ENCODE measurements at places on chromosomes 3 and 15.

DNA sequence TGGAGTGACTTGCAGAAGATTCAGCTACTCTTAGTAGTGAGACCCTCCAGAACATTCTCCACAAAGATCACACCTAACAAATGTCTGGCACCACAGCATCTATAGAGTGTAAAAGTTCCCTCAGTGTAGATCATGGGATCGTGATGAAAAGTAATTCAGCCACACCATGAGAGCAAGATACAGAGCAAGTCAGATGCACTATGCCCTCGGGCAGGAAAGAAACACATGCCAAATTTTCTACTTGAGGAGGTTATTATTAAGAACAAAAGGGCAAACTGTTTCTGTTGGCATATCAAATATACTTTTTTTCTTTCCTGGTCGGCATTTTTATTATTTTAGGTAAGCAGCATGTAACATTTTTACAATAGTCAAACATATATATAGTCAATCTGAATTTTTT is 44.8 kb upstream of the SNTN start:
- no peak for DNase-seq

DNA sequence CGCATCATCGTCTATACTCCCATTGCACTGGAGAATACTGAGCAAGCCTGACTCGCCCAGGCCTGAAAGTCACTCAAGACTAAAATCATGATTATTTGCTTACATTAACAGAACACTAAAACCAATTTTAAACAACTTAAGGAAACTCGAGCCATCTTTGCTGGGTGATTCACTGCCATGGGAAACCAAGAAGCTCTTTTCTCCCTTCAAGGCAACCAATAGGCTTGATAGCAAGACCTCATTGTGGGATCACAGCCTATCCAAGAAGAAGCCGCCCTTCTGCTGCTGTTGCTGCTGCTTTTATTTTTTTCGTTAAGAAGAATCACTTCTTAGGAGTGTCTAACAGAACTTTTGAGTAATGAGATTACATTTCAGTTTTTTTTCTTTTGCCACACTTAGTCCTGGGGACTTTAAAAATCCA is 479.4 kb downstream of the FOXP1 start:
- DNase-seq = no peak

GRCh38 chr15:40978141-40978540 is 24.9 kb downstream of the CHAC1 start:
- no peak for DNase-seq

DNA sequence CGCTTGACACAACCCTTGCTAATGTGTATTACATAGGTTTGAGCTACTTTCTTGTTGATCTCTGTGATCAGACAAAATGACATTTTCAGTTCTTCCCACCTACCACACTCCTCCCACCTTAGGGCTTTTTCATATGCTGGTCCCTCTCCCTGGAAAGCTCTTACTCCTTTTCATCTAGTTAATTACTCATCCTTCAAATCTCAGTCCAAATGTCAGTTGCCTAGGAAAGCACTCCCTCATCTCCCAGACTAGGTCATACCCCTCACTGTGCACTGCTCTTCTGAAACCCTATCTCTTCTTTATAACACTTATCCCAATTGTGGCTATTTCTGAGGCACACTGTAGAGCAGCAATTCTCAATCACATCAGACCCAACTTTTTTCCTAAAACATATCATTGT is 7.3 kb downstream of the ZNF106 start:
- DNase-seq = no peak

DNA sequence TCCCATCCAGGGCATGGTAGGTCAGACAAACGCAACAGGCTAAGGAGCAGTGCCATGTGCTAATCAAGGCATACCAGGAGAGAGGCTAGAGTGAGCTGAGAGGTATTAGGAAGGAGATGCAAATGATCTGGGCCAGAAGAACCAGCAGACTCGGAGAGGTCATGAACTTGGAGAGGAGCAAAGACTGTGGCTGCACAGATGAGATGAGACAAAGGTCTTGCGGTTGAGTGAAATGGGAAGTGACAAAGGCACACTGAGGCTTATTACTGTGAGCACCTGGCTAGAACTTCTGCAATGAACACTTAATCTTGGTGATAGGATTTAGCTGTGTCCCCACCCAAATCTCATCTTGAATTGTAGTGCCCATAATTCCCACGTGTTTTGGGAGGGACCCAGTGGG is 380.2 kb downstream of the ULK4 start:
- DNase-seq = no peak

- no peak for DNase-seq
These were observed 18.5 kb downstream of the CLDN11 start for GRCh38 chr3:170437176-170437575.

GRCh38 chr3:34261001-34261385 is 462.6 kb downstream of the PDCD6IP start:
- DNase-seq = no peak

GRCh38 chr3:100316641-100317069 is 17.9 kb upstream of the NIT2 start:
- DNase-seq = no peak

DNA sequence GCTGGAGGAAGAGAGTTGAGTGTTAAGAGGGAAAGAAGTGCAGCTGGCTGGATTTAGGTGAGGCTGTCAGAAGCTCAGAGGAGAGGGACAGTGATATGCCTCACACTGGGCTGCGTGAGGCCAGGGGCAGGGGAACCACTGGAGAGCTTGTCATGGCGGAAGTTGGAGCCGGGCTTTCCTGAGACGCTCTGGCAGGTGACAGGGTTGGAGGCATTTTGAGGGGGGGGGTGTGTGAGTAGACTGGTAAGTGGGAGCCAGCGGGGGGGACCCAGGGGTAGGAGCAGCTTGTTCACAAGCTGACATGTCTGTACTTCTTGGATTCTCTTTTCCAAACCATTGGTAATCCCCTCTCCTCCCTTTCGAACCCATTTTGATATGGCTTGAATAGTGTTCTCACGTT is 331.5 kb upstream of the RGMA start:
- no peak for DNase-seq

DNA sequence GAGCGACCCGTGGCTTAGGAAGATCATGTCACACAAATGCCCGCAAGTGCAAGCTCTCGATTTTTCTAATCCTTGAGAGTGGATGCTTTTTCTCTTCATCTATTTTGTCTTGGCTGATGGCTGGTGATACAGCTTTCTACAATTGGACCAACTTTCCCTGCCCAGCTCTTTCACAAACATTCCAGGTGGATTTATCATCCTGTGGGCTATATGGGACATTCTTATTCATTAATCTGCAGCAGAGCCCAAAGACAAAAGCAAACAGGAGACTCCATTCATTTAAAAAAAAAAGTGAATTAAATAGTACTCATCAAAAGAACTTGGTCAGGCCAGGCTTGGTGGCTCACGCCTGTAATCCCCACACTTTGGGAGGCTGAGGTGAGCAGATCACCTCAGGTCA is 14.2 kb upstream of the TSEN2 start:
- DNase-seq = no peak

GRCh38 chr3:49351521-49352011 is 6.6 kb downstream of the GPX1 start:
- DNase-seq = no peak

- DNase-seq = no peak
These were observed 185.2 kb upstream of the ARL6 start for GRCh38 chr3:97579365-97579764.

DNA sequence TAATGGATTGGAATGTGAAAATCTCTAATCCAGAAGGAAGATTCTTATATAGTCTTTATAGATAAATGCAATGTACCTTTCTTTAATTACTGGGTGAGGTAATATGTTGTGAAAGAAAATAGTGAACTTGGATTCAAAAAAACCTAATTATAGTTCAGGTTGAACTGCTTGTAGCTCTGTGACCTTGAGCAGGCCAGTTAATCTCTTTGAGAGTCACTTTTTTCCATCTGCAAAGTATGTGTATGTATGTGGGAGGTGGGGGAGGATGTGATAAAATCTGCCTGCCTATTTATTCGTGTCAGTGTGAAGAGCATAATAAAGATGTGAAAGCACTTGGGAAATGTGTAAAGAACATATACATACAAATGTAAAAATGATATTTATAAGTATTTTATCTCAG is 34.4 kb downstream of the GLCE start:
- DNase-seq = no peak

GRCh38 chr3:32506466-32506865 is 3.8 kb upstream of the CMTM6 start:
- no peak for DNase-seq

DNA sequence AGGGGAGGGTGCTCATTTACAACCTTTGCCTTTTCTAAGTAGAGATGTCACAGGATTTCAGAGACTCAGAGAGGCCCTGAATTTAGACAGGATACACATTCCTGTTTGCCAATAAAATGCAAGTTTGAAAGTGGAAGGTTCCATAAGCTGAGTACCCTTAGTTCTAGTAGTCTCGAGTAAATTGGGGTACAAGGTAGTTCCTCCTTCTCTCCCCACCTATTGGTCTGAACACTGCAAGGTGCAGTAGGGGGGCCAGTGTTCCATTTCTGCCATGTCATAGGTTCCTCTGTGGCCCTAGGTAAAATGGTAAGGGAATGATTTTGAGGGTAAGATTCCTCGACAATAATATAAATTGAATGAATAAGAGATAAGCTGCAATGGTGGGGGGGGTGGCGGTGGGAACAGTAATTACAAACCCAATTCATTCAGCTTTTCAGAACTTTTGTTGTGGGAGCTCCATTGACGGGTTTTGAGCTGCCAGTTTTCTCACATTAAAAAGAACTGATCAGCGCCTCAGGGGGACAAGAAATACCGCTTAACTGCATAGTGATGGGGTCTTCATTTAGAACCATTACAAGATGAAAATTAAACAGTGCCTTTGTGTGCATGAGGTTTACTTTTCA is 5.9 kb downstream of the SOX2 start:
- DNase-seq = no peak

- no peak for DNase-seq
These were observed 223.0 kb downstream of the NSUN3 start for GRCh38 chr3:94285872-94286271.

DNA sequence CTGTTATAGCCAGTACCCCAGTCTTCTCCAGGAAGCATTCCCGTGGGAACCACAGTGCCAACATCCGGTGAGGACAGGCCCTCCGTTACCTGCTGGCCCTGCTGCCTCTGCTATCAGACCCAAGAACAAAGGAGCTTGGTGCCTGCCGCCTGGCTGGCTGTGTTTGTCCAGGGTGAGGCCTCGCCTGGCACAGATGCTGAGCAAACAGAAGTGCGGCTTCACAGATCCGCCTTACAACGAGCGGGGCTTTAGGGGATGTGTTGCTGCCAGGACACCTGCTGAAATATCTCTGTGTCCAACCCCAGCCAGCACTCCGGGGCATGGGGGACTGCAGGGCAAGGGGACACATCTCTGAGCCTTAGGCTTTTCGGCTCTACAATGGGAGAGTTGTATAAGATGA is 2.2 kb upstream of the EPHB3 start:
- DNase-seq = no peak

DNA sequence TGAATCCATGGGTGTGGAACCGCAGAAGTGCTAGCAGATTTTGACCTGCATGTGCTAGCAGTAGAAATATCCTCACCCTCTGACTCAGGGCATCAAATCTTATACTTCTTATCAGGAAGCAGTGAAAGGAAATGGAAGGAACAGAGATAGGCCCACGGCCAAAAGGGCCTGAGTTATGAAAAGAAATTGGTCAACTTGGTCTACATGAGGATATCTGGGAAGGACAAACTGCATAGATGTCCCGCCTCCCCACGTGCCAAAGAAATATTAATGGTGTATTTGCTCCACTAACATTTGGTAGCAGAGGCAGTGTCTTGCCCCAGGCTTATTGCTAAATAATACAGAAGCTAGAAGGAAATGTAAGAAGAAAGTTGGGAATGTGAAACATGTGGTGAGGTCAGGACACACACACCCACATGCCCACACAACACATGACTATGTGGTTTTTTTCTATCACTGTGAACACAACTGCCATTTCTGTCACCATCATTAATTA is 93.6 kb upstream of the COL8A1 start:
- DNase-seq = no peak

DNA sequence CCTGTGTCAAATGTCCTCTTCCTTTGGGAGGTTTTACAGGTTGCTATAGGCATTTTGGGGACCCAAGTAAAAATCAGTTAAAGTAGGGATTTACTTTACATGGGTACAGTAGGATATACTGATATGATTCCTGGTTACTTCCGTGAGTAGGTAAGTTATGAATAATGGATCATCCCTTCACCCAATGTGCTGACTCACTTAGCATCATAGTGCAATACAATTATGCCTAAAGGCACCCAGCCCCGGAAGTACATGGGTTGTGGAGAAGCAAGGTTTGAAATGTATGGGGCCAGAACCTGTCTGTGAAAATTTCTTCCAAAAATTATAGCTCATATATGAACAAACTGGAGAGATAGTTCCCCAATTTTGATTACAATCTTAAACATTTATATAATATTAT is 64.0 kb downstream of the GLB1 start:
- DNase-seq = no peak

- DNase-seq = no peak
These were observed 2.7 kb upstream of the COX17 start for GRCh38 chr3:119679874-119680273.

DNA sequence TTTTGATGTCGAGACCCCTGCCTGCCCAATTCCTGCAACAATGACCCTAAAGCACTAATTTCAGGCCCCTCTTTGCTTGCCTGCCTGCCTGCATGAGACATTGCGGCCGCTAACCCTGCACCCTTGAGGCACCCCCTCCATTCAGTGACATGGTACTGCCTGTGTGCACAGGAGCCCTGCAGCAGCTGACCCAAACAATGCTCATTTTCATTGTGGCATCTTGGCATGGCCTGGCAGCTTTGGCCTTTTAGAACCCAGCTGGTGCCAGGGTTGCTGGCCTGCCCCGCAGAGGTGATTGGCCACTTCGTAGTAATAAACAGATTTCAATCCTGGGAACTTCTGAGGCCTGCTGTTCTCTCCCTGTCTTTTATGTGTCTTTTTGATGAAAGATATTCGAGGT is 33.8 kb downstream of the SLCO3A1 start:
- no peak for DNase-seq

DNA sequence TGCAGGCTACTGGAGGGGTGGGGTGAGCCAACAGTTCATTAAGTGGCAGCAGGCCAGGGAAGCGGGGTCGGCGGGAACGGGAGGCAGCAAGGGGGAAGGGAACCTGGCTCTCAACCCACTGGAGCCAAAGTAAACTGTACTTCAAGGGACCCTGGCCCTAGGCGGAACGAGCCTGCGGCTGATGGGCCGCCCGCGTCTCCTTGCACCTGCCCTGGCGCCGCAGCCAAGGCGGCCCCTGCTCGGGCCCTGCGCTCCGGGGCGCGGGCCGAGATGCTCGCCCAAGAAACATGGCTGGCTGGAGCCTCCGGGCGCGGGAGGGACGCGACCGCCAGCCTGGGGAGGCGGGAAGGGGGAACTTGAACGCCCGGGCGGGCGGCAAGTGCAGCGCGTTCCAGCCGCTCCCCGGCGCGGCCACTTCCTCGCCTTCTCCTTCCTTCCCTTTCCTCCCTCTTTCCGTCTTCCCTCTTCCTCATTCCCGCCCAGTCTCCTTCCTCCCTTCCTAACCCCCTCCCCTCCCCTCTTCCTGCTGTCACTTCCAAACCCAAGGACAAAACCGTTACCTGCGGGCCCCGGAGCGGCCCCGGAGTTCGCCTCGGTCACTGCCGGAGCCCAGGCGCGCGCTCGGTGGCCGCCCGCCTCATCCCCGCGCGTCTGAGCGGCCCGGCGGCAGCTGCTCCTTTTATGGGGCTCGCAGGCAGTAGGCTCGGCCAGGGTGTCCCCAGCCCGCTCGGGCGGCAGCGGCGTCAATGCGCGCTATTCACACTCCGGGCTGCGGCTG is 489.7 kb downstream of the MAGI1 start:
- no peak for DNase-seq

All from stimulated activated CD8-positive, alpha-beta memory T cell treated with anti-CD3 and anti-CD28 coated beads, Interleukin-2, amount 100 ng/mL, for 48 hours (primary cell).